NCI-H82 (cell line): ENCODE measurements at places on chromosomes 12 and 14.

DNA sequence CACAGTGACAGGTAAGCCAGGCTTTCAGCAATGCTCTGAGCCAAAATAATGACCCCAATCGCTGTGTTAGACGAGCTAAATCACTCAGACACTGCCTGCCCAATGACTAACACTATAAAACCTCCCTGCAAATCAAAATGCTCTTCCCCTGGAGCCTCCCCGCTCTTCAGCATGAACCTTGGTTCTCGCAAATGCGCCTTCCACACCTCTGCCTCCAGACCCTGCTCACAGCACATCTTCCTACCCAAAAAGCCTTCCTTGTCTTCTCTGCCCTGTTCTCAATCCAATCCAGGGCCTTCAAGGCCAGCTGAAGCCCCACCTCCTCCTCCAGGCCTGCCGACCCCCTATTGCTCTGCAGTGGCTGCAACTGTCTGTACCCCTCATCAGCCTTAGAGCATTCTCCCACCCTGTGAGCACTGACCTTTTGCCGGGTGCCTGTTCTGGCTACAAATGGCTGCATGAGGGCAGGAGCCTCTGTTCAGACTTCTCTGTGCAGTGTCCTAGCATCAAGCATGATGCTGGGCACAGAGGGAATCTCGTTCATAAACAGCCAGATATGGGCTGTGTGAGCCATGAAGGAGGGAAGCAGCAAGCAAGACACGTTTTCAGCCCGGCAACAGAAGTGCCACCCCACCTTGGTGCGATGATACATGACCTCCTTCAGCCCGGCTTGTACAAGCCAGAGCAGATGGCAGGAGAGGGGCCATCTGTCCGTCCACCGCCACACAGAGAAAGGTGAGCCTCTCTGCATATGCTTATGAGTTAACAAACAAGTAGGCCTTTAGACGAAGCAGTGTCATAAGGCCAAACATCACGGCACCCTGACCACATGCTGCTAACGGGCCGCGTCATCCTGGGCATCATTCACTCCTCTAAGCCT is 64.5 kb upstream of the DDX11 start:
- DNase-seq = peak; percentile 85

DNA sequence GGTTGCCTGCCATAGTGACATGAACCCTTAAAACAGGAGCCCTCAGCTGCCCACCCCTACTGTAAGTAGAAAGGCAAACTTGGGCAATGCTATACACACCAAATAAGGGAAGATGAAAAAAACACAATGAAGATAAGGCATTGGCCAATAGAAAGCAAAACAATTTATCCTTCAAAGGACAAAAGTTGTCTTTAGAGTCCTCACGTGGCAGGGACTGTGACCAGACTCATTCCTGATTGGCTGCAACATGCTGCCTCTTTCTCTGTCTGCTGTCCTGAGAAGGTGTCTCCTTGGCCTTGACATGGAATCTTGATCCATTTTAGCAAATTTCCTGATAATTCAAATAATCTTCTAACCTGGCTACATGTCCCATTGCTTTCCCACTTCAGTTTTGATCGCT is 131.9 kb downstream of the GPR135 start:
- DNase-seq = no peak

GRCh38 chr14:38409071-38409705 is 153.3 kb upstream of the CLEC14A start:
- no peak for DNase-seq

GRCh38 chr14:100394886-100395672 is 71.9 kb downstream of the SLC25A47 start:
- no peak for DNase-seq

DNA sequence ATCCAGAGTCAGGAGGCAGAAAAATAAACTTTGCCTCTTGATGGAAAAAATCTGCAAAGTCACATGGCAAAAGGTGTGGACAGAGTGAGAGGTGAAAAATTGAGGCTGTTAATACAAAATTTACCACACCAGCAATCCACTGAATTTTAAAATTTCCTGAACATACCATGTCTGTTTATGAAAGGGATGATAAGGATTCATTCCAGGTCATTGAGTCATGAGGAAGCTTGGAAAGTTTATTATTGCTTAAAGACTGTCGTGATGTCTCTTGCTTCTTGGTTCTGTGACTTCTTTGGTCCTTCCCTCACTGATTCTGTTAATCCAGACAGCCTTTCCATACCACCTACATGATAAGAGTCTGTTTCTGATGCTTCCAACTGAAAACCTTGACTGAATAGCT is 73.2 kb downstream of the TTC6 start:
- no peak for DNase-seq

- no peak for DNase-seq
These were observed 3.0 kb downstream of the MIS18BP1 start for GRCh38 chr14:45249856-45250575.

GRCh38 chr14:56676042-56676441 is 96.4 kb downstream of the TMEM260 start:
- no peak for DNase-seq

DNA sequence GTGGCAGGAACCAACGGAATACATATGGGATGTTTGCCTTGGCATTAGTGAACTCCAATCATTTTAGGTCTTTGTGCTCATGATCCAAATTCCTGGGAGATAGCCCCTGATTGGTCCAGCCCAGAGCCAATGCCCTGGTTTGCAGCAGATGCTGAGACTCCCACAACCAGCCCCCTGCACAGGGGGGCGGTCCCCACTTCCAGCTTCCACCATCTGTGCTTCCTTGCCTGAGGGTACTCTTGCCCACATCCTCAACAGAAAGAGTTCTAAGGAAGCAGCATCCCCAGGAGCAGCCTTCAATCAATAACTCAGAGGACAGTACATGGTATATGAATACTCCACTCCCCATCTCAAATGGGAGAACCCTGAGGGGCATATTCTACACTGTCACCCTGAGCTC is 39.7 kb upstream of the FICD start:
- DNase-seq = peak; percentile 62

- no peak for DNase-seq
These were observed 77.4 kb downstream of the AACS start for GRCh38 chr12:125142601-125143000.

GRCh38 chr12:109586385-109587296 is 13.0 kb downstream of the MVK start:
- peak; percentile 18 for DNase-seq

GRCh38 chr14:77556946-77557345 is 58.3 kb upstream of the ISM2 start:
- no peak for DNase-seq

DNA sequence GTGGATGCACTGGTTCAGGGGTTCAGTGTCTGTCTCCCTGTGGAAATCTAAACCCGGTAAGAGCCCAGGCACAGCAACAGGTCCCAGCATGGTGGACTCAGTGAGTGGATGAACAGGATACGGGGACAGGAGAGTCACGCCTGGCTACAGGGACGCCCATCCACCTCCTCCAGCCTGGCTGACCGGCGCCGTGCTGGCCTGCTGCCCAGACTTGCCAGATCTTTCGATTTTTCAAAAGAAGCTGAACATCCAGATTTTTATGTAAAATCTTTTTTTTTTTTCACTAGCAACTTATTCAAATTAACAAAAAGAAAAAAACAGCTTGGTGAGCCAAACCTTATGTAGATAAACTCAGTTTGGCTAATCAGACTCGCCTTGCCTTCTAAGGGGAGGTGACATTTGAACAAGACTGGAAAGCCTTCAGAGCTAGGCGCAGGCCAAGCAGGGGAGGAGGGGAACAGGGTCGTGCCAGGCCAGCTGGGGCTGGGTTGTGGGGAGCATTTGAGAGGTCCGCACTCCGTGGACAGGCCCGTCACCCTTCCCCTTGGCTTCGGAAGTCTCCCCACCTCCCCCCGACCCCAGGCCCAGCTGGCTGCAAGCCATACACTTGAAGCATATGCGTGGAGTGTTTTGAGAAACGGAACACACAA is 87.8 kb upstream of the NCOR2 start:
- DNase-seq = peak; percentile 98

- DNase-seq = no peak
These were observed 291.3 kb downstream of the SLC16A7 start for GRCh38 chr12:59887178-59887577.

GRCh38 chr12:33596814-33597213 is 157.2 kb upstream of the SYT10 start:
- no peak for DNase-seq

- DNase-seq = no peak
These were observed 123.5 kb upstream of the TRHDE start for GRCh38 chr12:72148709-72149108.

DNA sequence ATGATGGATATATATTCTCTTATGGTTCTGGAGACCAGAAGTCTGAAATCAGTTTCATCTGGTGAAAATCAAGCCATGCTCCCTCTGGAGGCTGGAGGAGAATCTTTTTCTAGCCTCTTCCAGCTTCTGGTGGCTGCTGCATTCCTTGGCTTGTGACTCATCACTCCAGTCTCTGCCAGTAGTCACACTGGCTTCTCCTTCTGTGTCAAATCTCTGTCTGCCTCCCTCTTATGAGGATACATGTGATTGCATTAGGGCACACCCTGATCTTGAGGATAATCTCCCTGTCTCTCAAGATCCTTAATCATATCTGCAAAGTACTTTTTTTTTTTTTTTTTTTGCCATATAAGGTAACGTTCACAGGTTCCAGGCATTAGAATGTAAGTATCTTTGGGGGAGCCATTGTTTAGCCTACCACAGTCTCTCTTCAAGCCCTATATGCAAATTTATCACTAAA is 17.7 kb downstream of the DNAL1 start:
- DNase-seq = peak; percentile 89

GRCh38 chr14:35213869-35214387 is 78.3 kb upstream of the PSMA6 start:
- no peak for DNase-seq

- peak; percentile 10 for DNase-seq
These were observed 48.7 kb upstream of the ABCC9 start for GRCh38 chr12:21989819-21990412.

GRCh38 chr12:9404031-9404430 is 195.8 kb upstream of the PZP start:
- no peak for DNase-seq

DNA sequence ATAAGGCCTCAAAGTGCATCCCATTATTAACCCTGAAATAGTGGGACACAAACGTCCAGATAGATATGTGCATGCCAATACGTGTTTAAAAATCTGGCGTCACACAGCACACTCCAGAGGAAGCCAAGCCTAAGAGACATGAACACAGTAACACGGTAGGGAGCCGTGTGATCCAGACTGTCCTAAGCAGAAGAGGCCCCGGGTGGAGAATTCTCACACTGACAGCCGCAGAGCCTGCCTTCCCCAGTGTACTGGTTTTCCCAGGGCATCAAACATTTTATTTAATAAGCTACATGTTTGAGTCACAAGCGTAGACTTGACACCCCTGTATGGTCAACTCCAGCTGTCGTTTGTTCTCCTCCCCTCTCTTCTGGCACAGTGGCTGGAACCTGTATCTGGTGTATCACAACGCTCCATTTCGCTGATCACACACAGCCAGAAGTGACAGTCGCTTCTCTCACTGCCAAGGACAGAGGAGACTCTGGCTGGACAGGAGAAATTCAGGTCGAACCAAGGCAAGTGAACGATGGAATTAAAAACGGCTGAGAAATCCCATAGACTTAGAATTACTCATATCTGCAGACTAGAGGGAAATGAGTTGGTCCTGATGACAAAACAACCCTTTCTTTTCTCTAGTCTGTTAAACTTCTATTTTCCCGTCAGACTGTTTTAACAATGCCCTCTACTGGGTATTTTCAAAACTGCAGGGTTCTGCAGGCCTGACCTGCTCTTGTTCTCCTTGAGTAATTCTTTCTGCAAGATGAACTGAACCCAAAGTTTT is 359.9 kb downstream of the RGS6 start:
- DNase-seq = peak; percentile 58

GRCh38 chr14:21924479-21924878 is 250.9 kb upstream of the OR4E1 start:
- DNase-seq = peak; percentile 68

- peak; percentile 49 for DNase-seq
These were observed 14.8 kb downstream of the KRT7 start for GRCh38 chr12:52247622-52248540.

DNA sequence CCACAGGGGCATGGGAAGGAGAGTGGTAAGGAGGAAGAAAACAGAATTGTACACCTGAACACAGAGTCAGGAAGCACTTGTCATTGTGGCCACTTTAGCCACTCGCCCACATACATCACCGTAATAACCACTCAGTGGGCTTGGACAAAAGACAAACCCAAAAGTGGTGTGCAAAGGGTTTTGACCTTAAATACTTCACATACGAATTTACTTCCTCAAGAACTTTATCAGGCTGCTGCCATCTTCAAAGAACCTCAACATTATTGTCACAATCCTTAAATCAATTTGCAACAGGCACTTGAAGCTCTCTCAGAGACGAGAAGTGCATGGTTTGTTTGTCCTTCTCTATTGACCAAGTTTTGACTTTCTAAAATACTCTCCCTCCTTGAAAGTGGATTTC is 187.3 kb upstream of the EGLN3 start:
- DNase-seq = no peak

GRCh38 chr12:98750511-98750910 is 105.4 kb downstream of the APAF1 start:
- no peak for DNase-seq

DNA sequence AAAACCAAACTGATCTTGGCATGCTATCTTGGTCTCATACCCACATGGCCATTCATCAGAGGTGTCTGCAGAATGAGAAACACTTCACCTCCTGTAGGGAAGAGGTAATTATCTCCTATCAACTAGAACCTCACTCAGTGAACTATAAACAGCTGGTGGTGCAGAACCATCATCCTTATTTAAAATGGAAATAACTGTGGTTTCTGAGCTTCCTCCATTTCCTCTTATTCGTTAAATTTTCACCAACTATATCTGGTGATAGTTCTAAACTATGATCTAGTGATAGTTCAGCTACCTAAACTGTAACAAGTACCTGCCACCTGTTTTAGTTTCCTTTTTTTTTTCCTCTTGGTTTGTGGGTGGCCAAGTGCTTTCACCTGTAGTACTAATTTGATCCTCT is 218.5 kb downstream of the FUT8 start:
- DNase-seq = no peak

DNA sequence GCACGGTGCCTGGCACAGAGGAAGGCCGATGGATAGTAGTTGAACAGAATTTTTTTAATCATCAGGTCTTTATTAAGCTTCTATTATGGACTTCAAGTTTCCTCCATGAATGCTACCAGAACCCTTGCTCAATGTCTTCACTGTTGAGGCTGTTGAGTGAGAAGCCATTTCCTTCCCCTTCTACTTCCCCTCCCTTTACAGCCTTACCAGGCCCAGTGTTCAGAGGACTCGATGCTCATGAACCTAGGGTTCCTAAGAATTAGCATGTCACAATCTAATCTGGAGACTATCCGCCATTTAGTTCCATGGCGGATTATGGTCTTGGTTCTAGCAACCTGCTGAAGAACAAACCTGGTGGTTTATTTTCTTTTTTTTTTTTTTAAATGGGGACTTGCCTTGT is 17.7 kb downstream of the ETV6 start:
- no peak for DNase-seq

DNA sequence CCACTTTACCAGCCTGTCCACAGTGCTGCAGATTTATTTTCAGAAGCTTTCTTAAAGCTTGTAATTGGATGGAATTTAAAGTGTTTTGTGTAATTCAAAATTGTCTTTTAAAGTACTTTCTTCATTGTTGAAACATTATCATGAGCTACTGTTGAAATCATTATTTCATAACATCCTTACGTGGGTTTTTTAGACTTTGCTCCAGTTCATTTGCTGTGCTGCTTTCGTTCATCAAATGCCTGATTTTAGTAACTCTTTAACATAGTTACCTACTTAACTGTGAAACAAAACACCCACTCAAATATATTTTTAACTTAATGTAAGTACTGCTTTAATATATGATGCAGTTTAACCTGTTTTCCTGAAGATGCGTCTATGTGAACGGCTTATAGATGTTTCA is 47.5 kb downstream of the PIWIL1 start:
- no peak for DNase-seq
